ENCODE measurements at places on chromosomes 5 and 9.

- no peak for DNase-seq
Measured at GRCh38 chr9:91376239-91376638, 14.5 kb upstream of the AUH start.

GRCh38 chr5:168649306-168649705 is 70.1 kb upstream of the PANK3 start:
- no peak for DNase-seq

DNA sequence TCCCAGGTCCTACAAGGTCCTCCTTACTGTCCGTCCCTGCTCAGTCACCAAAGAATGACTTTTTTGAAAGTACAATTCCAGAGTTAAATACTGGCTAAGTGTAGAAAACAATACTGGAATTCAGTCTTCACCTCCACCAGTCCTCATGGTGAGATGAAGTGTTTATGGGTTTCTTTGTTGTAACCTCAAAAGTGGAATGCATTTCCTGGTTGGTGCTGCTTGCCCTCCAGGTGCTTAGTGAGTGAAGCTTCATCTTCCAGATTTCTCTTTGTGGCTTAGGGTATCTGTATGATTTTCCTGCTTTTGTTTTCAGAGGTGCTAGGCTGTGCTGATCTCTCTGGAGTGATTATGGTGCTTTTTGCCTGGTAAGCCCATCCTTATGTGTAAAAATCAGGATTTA is 49.4 kb upstream of the DHFR start:
- DNase-seq = no peak

- DNase-seq = no peak
Measured at GRCh38 chr5:102713278-102713677, 41.8 kb upstream of the PAM start.

DNA sequence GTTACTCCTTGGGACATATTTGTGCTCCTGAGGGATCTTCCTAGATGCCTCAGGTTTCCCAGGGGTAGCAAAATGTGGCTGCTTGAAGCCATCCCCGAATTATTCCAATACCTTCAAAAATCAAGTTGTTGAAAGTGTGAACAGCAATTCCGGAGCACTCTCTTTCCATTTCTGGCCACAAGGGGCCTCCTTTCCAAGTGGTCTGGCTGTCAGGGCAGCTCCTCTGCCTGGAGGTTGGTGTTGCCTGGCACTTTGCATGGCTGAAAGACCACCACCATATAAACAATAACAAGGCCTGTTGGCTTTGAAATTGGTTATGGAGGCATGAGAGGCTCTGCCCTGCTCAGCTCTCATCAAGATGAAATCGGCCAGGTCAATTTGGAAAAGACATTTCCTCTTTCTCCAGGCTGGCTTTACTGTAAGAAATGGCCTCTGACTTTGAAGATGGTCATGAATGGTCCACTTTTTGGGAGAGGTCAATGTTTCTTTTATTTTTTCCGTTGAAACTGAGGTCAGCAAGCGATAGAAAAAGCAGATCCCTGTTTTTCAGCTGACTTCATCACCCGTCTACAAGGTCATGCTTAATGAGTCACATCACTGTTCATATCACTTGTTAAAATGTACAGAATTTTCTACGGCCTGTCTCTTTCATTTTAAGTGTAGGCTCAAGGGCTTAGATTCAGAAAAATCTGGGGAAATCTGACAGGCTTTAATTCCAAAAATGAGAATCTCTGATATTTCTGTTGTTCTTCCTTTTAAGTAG is 481.1 kb upstream of the ZNF608 start:
- no peak for DNase-seq

- DNase-seq = no peak
Measured at GRCh38 chr5:126858441-126858840, 81.5 kb downstream of the LMNB1 start.

DNA sequence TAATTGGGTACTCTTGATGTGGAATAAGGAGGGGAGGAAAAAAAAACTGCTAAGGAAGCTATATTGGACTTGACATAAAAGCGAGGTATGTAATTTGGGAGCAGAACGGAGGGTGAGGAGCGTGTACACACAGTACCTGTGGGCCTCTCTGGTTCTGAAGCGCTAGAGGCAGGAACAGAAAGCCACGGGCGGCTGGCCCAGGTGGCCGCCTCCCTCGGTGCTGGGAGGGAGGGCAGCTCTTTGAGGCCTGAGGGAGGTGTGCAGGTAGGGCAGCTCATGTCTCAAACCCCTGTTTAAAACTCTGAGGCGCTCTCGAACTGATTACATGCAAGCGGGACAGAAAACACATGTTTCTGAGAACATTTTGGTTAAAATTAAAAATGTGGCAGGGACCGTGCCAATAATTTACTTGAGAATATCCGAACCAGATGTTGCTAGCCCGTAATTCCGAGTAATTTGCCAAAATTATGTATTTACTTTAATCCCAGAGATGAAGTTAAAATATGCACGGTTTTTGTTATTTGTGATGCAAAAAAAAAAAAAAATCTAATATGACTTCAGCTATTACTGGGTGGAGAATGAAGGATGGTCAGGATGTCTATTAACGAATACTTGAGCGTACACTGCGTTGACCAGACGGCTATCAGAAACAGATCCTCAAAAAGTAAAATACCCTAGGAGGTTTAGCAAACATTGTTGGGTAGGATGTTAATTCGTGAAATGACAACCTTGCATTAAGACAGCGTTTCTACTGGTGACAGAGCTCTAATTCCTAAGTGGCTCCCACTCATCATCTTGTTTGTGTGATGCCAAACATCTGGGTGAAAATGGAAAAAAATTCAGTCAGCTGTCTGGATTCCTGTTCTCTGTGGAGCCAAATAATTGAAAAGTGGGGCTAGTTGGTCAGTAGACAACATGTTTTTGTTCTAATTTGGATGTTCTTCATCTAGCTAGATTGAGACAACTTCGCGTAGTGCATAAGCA is 24.4 kb upstream of the STC2 start:
- no peak for DNase-seq

- no peak for DNase-seq
Measured at GRCh38 chr5:33925278-33925677, 10.9 kb upstream of the RXFP3 start.

GRCh38 chr9:12612211-12612770 is 80.9 kb upstream of the TYRP1 start:
- no peak for DNase-seq

DNA sequence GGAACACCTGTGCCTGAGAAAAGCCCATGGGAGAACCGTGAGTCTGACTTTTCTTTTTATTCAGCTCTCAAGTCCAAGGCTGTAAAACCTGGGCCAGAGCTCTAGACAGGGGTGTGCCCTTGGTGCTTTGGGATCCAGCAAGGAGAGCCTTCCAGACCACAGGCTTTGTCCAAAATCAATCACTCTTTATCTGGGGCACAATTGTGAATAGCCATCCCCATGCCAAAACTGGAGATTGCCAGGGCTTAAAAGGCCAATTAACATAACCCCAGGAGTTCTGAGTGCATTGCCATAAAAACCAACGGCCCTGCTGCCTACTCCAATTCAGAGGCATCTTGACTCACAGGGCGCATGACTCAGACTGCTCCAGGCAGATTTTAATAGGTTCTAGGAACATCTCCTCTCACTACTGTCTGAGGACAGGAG is 391.8 kb downstream of the ARHGEF28 start:
- no peak for DNase-seq

DNA sequence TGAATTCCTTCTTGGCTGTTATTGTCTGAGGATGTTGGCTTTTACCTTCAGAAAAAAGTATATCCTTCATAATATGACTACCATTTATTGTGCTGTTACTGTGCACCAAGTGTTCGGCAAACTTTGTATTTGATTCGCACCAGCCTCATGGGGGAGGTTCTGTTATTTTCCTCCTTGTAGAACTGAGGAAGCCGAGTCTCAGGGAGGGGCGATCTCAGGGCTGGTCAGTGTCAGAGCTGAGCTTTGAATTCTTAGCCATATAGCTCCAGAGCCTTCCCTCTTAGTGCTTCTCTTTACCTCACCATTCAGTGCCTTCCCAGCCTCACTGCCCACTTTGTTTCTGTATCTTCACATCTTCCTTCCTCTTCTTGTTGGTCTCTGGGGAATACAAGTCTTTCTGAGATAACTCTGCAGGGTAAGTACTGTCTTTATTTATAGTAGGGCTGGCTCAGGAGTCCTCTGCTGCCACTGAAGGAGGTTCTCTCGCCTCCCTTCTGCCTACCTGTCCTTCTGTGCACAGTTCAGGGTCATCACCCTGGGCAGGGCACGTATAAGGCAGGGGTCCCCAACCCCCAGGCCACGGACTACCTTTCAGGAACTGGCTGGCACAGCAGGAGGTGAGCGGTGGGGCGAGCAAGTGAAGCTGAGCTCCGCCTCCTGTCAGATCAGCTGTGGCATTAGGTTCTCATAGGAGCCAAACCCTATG is 48.4 kb downstream of the GALNT10 start:
- no peak for DNase-seq

GRCh38 chr5:118891252-118891651 is 97.1 kb downstream of the DTWD2 start:
- DNase-seq = no peak

DNA sequence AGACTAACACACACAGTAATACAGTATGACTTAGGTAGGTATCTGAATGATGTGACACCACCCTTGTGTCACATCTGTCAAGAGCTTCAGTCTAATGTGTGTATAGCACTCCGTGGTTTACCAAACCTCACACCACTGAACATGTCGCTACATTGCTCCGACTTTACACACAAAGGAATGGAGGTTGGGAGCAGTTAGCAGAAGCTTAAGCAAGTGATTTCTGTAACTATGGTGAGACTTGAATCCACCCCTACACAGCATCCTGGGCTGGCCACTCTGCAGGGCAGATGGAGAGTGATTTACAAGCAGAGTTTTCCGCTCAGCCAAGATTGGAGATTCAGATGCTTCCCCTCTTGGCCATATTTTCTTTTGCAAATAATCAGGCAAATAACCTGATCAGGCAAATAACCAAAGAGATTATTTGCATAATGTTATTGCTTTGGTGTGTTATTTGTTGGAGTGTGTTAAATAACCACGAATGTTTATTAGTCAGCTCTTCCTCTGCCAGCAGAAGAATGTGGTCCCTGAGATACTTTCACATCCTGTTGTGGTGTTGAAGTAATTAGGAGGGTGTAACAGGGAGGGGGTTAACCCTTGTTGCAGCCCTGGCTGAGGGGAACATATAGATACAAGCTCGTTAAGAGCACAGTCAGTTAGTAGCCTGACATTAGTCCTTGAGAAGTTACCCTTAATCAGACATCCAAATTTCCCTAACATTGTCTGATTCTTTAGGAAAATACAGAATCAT is 92.8 kb downstream of the SNX18 start:
- no peak for DNase-seq

DNA sequence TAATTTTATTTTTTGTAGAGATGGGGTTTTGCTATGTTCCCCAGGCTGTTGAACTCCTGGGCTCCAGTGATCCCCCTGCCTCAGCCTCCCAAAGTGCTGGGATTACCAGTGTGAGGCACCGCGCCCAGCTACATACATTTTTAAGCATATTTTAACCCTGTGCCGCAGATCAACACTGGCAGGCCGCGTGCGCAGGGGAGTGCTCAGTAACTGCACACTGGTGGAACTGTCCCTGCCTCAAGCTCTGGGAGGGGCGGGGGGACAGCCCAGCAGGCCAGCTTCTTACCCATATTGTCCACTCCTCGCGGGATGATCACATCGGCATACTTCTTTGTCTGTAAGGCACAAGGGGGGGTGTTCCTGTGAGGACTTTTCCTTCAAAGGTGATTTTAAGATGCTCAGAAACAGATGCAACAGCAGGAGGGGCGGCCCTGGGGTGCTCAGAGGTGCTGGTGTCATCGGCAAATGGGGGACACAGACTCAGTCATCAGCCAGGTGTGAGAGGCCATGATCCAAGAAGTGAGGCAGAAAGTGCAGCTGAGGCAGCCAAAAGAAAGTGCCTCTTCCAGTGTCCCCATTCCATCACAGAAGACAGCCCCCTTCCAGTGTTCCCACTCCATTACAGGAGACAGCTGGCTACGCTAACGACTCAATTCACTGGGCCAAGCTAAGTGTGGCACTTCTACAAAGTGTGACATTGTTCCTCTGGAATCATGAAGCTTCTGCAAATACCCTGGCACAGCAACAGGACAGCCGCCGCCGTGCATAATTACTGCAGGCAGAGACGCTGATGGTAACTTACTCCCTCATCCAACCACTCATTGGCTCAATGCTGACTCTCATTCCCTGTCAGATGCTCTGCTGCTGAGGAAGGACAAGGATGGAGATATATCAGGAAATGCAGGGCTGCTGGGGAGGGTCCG is 5.2 kb downstream of the UCK1 start:
- DNase-seq = no peak

DNA sequence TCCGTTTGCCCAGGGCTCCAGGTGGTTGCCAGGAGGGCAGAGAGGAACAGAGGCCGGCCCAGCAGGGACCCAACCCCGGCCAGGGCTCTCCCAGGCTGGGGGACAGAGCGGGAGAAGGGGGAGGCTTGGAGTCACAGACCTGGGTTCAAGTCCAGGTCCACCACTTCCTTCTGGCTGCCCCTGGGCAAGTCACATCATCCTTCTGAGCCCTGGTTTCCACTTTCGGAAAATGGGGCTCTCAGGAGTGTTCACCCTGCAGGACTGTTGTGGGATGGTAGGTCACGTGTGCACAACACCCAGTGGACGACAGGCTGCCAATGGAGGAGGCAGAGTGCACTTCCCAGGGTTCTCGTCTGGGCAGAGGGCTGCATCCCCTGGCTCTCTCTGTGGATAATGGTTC is 245.4 kb downstream of the PBX3 start:
- DNase-seq = no peak

DNA sequence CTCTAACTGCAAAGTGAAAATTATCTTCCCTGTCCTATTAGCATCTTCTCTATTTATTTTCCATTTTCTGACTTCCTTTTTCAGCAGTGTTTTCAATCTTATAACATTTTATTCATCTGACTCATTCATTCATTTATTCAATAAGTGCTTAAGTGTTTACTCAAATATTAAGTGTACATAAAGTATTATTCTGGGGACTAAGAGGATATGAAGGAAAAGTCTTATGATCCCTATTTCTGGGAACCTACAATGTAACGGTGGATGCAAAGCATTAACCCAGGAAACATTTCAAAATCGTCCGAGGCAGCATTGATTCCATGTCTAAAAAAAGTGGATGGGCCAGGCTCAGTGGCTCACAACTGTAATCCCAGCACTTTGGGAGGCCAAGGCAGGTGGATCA is 19.4 kb upstream of the TRPM6 start:
- DNase-seq = no peak

GRCh38 chr5:65043843-65044359 is 275.2 kb downstream of the CWC27 start:
- no peak for DNase-seq
